ENCODE measurements at places on chromosomes 13 and 19.

DNA sequence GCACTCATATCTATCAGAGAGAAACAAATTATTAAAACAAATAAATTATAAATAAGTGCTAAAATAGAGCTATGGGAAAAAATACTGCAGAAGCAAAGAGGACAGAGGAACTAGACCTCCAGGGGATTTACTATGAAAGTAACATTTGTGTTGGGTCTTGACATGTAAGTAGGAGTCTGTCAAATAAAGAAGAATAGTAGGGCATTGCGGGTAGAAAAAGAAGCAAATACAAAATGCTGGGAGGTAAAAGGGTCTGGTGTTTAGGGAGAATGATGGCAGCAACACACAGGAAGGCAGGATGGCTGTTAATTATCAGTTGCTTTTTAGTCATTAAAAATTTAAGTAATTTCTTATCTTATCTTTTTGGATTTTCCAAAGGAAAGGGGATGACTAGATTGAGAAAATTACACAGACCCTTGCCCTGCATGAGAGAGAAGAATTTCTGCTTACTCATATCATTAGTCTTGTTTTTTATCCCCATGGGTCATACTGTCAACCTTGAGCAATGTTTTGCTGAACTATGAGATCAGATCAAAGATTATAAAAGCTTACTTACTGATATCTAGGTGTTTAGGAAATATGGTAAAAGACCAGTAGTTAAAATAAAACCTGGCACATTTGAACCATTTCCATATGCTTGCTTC, 472.7 kb downstream of the DIAPH3 start:
- DNase-seq: no peak

- peak; percentile 95 for DNase-seq
Measured at GRCh38 chr13:80341101-80341755, at the start of gene SPRY2. Gene SPRY2 (minus strand): TSS chr13:80341126. CDS start chr13:80337705, 3,421 bp downstream.

DNA sequence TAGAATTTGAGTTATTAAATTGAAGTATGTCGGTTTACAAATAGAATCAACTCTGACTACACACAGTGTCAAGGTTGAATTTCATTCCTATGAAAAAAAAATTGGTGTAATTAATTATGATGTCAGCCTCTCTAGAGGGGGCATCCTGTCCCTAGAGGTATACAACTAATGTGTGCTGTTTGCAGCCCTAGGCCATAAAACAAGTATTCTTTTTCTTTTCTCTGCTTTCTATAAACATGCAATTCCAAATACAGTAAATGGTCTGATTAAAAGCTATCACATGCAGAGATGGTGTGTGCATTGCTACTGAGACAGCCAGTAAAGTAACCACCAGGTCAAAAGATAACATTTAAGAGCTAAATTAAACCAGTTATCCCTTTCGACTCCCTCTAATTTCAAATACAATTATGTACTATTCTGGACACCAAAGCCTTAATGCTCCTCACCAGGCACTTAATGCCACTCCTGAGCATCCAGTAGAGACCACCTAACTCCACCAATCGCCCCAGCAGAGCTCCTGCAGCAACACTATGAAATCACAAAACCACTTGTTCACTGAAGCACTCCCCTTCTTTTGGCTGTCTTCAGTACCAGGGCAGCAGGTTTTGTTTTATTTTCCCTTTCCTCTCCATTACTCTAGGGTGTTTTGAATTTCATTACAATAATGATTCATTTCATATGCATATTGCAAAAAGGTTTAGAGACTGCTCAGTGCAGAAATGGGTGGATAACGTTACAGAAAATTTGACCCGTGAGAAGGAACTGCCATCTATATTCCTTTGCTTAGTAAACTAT, 426.9 kb downstream of the PCDH9 start:
- no peak for DNase-seq

GRCh38 chr19:47471381-47471732, 336 bp downstream of the SLC8A2 start:
- DNase-seq: no peak

- no peak for DNase-seq
Measured at GRCh38 chr13:90686442-90686841, 661.0 kb upstream of the MIR17HG start.

- DNase-seq: peak; percentile 90
Measured at GRCh38 chr19:11324079-11324661, 15.3 kb downstream of the RAB3D start.

Data from right lung (tissue), 10 donors.